ENCODE measurements at places on chromosomes 5 and 9. TPM values are rescaled to one million over a fixed set of nuclear protein-coding genes. Genes with fewer than 3 reads are reported as not detected.

DNA sequence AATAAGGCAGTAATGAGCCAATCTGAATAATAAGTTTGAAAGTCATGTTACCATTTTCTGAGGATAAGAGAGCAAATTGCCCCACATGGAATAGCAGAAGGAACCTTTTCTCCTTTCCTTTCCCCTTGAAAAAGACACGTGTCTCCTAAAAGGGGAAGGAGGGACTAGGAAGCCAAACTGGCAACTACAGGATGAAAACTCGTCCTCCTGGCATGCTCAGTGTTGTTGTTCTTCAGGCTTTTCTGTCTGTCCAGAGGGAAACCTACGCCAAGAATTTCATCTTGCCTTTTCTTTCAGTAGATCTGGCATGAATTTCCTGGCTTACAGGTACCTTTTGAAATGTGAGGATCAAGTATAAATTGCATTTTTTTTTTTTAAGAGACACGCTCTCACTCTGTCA lies 355.9 kb upstream of the TLE4 start:
- ATAC-seq = no peak

DNA sequence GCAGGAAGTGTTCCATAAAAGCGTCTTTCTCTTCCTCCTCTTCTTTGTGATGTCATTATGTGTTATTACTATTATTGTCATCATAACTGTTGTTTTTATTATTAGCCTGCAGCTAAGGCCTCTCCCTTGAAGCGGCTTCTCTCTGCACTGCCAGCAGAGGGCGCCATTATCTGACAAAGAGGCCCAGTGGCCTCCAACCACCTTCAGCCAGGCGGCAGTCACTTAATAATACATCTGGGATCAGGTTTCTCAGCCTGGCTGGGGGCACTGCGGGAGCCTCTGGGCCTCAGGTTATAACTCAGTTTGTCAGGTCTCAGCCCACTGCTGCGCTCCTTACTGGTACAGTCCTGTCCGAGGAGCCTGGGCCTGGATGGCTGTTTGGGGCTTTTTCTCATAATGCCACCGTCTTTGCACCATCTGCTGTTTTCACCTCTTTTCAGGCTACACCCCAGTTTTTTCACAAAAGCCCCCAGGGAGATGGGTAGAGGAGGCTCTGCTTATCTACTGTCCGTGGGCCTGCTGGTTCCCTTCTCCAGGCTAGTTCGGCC lies 281.9 kb downstream of the NSG2 start:
- ATAC-seq = peak; percentile 72

DNA sequence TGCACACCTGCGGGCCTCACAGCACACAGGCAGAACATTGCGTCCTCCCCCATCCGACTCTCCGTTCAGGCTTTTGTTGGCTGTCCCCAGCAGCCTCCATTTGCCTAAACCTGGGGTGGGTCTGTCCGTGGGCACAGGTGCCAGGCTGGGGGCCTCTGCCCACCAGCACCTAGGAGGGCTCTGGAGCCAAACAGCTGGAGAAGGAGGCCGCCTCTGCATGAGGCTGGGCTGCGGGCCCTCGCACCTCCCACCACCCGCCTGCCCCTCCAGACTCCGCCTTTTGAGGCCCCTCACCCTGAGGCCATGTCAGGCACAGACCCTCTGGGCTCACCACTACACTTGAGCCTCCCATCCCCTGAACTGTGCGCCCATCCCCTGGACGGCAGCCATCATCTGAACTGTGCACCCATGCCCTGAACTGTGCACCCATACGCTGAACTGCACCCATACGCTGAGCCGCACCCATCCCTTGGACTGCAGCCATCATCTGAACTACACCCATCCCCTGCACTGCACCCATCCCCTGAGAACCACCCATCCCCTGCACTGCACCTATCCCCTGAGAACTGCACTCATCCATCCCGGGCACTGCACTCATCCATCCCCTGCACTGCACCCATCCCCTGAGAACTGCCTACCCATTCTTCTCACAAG lies 98.0 kb upstream of the OTULINL start:
- peak; percentile 29 for ATAC-seq

DNA sequence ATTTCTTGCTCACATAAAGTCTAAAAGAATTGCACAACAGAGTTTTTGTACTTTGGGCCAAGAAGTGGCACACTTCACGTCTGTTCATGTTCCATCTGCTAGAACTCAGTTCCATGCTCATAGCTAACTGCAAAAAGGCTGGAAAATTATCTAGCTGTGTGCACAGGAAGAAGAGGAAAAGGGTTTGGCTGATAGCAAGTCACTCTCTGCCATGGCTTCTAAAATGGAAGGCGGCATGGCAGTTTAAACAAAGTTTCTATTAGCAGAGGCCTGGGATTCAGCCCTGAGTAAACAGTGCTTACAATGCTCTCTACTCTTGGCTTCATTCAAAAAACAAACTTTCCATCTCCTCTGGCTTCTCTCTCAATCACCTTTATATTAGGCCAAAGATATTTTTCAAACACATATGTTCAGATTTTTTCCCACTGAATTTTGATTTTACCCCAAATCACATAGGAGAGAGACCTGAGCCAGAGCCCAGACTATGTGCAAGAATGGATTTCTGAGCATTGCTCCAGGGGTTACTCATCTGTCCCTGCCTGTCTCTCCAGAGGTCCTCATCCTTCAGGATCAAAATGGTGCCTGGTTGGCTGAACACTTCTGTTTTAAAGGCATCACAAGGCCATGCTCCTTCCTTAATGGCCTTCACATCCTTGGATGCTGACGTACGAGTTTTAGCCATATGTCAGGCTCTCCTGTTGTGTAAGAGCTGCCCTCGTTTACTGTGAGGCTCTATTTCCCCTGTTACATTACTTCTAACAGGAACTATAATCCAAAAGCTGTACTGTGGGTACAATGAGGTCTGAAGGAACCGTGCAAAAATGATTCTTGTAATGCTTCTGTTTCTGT lies 226.6 kb downstream of the SAXO1 start:
- no peak for ATAC-seq

DNA sequence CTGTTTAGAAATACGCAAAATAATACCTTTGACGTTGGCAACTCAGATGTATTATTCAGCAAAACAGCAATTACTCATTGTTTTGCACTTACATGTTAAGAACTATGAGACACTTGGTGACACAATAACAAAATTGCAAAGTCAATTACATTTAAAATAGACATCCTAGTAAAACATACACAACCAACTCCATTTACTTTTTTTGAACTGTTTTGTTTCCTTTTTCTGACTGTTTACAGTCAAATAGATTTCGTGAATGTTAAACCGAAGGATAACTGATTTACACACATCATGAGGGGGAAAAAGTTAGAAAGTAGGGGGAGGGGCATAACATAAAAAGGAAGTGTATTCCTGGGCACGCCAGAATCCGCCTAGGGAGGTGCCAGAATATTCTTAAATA lies 220.1 kb downstream of the MEF2C start:
- no peak for ATAC-seq

DNA sequence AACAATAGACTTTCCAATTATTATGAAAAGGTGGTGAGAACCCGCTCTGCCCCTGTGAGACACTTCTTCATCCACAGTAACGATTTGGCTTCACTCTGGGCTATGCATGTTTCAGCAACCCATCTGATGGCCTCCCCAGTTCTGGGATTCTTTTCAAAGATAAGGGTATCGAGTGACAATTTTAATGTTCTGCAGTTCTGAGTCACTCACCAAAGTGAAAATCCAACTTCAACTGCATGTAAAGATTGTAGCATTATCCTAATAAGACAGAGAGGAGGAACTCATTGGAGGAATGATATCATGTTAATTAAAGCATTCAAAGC lies 1078.3 kb upstream of the SEMA6A start:
- ATAC-seq = no peak

DNA sequence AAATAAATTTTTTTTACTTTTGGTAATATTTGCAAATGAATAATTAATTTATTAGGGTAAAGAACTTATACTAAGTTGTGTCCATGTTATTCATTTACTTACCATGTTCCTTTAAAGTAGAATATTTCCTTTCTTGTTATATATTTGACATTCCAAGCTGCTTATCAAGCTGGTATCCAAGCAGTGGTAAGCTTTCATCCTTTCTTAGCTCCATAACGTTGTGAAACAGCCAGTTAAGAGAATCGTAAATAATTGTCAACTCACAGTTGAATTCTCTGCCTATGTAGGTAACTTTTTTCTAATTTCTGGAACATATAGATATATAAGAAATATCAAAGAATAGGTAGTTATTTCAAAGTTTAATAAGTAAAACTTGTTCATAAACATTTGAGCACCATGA lies 36.4 kb downstream of the SLC30A5 start:
- no peak for ATAC-seq

The SLC25A48 gene
- total RNA-seq = 0.32 TPM

The MZB1 gene
- total RNA-seq = 3.3 TPM

Data from esophagus mucosa (tissue), 1 donor.